ENCODE measurements at places on chromosomes 16 and 17.

- no peak for DNase-seq
Observed at GRCh38 chr17:75442168-75443103, 14.0 kb upstream of the TMEM94 start.

- DNase-seq, result no peak
Observed at GRCh38 chr17:68812876-68813584, 142.2 kb downstream of the ABCA8 start.

DNA sequence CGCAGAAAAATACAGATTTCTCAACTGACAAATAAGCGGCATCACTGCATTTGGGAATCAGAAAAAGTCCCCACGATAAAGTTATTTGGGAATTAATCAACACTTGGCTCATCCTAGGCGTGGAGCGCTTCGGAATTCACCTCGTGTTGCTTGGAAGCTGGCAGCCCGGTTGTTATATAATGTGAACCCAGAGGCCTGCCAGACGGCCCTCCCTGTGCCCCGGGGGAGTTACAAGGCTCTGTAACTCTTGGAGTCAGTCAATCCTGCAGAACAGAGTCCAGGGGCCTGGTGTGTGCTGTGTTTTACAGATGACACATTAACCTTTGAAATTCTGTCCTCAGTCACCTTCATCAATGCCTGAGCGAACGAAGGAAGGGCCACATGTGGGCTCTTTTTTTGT, 111.1 kb downstream of the PITPNC1 start:
- DNase-seq, result no peak

GRCh38 chr16:22670551-22671041, 143.4 kb upstream of the HS3ST2 start:
- DNase-seq, result no peak

GRCh38 chr17:71942626-71943025, 178.2 kb upstream of the SOX9 start:
- no peak for DNase-seq

GRCh38 chr17:40699853-40700252, 3.7 kb downstream of the KRT24 start:
- DNase-seq, result no peak

- no peak for DNase-seq
Observed at GRCh38 chr16:3020247-3020603, at the start of gene TNFRSF12A. TNFRSF12A (plus strand) TSS chr16:3020368; CDS start chr16:3020398, 30 bp downstream.

DNA sequence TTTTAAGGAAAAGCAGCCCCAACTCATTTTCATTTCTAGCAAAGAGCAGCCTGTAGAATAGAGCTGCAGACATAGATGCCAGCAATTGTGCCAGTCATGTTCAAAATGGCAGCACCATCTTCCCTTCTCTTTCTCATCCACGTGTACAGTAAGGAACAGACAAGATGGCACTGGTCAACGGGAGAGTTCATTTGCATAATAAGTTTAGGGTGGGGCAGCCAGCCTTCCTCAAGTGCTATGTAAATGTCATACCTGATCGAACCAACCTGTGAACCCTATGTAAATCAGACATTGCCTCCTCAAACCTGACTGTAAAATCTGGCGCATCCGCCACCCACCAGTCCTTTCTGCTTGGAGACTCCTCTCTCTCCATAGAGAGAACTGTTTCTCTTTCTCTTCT, 150.0 kb upstream of the CDH13 start:
- DNase-seq, result no peak

DNA sequence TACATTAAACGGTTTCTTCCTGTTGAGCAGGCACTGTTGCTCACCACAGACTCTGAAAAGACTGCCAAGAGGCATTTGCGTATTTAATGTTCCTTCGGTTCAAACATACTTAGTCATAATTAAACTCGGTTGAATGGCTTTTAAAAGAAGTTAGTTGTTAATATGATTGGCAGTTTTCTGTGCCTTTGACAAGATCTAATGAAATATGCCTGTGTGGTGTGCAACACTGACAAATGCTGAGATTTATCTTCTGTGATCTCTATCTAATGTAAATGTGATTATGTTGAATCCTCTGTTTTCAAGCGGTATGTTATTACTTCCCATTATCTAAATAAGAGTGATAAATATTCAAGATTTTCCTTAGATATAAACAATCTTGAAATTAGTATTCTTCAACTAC, 1046.6 kb downstream of the CDH8 start:
- DNase-seq, result no peak

DNA sequence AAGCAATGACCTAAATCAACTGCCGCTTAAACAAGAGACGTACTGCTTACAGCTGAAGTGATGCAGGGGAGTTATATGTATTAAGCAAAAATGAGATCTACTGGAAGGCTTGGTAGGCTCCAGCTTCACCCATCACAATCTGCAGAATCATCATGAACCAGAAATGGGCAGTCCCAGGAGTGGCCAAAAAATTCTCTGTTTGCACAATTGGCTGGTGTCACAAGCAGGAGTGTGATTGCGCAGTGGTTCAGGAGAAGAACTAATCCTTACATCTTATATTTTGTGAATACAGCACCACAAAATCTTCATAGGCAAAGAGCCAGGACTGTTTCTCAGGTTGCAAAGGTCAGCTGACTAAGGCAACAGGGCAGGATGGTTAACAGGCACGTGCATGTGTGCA, 75.9 kb downstream of the CES1 start:
- no peak for DNase-seq

GRCh38 chr17:2042933-2043332, 1.1 kb downstream of the OVCA2 start:
- DNase-seq, result no peak

GRCh38 chr17:76672270-76672851, 28.8 kb upstream of the ST6GALNAC1 start:
- DNase-seq, result no peak

DNA sequence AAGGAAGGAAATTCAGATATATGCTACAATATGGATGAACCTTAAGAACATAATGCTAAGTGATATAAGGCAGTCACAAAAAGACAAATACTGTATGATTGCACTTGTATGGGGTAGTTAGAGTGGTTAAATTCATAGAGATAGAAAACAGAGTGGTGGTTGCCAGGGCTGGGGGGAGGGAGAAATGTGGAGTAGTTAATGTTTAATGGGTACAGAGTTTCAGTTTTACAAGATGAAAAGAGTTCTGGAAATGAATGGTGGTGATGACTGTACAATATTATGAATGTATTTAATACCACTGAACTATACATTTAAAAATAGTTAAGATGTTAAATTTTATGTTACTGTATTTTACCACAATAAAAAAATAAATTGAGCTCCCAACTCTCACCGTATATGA, 157.9 kb downstream of the TOX3 start:
- DNase-seq, result no peak
